ENCODE measurements at places on chromosomes 2 and 18.
A peak's percentile ranks its signal among the peaks of the same experiment; 100 is the strongest.

DNA sequence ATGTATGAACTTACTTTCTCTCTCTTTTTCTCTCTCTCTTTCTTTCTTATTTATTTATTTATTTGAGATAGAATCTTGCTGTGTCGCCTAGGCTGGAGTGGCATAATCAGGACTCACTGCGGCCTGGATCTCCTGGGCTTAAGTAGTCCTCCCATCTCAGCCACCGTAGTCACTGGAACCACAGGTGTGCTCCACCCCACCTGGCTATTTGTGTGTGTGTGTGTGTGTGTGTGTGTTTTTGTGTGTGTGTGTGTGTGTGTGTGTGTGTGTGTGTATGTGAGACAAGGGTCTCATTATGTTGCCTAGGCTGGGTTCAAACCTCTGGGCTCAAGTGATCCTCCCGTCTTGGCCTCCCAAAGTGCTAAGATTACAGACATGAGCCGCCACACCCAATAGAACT lies 64.3 kb downstream of the KIAA1328 start:
- DNase-seq, result no peak

DNA sequence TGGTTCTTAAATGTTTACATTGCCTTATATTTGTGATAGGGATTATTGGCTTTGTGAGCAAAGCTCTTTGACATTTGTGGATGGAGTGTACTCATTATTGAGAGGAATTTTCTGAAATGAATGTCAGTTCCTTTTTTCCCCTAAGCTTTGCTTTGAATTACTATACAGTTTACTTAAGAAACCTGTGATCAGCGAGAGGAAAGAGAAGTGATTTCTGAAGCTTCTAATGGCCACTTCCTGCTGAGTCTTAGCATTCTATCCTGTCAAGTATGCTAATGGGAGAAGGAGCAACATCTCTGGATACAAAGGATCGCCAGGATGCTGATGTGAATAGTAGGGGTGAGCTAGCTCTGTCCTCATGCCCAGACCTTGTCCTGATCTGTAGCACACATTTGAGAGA lies 47.8 kb upstream of the MGAT5 start:
- DNase-seq, result no peak

GRCh38 chr18:28657961-28658360 lies 481.0 kb upstream of the CDH2 start:
- DNase-seq, result no peak

DNA sequence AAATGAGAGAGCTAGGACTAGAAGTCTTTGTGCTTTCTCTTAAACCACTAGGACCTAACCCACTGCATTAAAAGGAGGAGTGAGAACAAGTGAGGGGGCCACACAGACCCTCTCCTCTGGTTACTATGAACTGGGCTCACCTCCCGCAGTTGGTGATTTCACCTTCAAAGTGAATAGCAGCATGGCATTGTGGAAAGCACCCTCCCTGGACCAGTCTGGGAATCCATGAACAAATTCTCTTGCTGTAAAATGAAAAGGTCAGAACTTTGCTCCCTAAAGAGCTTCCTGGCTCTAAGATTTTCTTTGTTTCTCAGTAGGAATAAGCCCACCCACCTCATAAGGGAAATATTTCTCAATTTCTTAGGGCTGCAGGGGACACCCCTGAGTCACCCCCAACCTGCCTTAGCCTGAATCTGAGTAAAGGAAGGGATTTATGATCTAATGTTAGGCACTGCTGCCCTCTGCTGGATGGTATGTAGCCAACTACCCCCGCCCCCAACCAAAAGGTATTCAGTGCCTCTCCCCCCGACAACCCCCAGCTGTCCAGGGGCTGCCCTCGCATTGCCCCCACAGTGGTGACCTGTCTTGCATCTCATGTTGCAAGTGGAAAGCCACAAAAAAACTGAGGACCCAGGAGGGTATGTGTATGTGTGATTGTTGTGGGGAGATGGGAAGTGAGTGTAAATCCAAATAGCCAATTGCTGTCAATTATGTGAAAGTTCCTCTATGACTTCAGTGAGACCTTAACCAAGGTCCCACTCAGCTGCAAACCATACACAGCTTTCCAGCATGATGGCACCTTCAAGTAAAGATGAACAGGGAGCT lies 230.9 kb upstream of the SLC14A2 start:
- DNase-seq, result peak; percentile 68

DNA sequence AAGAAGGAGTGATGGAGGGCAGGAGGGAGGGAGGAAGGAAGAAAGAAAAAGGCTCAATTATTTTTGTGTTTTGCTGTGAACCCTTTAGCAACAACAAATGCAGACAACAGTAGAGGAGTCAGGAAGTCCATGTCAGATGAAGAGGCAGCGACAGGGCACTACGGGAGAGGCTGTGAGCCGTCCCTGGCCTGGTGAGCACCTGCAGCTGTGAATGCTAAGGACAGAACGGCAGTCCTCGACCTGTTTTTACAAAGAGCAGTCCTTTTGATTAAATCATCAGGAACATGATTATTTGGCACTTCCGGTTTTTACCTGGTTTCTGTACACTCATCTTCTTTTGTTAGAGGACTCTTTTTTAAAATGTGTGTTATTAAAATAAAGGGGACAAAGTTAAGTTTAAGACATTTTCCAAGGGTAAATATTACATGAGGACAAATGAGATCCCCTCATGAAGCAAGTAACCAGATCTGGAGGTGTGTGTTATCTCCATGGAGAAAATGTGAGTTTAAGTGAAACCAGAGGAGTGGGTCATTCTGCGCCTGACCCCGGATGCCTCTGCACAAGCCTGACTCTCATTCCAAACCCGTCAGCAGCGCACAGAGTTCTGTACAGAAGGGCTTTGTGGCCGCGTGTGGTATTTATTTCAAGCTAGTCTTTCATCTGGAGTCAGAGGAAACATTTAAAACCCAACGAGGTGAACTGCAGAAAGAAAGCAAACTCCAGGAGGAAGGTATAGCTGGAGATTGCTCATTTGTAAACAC lies 492.5 kb downstream of the SOX11 start:
- no peak for DNase-seq

DNA sequence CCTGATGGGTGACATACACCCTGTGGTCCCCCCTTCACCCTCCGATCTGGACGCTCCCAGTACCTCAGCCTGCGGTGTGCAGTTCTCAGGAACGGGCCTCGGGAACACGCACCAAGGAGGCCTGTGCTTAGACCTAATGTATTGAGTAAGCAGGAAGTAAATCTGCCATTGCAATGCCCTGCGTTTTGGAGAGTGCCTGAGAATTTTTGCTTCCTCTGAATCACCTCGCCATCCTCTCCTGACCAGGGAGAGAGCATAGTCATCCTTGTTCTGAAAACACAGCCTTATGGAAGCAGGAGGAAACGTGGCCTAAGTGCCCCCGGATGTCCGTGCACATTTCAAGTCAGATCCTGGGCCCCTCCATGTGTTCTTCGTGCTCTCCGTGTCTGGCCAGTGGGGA lies 272.2 kb downstream of the NDUFA10 start:
- DNase-seq, result no peak

DNA sequence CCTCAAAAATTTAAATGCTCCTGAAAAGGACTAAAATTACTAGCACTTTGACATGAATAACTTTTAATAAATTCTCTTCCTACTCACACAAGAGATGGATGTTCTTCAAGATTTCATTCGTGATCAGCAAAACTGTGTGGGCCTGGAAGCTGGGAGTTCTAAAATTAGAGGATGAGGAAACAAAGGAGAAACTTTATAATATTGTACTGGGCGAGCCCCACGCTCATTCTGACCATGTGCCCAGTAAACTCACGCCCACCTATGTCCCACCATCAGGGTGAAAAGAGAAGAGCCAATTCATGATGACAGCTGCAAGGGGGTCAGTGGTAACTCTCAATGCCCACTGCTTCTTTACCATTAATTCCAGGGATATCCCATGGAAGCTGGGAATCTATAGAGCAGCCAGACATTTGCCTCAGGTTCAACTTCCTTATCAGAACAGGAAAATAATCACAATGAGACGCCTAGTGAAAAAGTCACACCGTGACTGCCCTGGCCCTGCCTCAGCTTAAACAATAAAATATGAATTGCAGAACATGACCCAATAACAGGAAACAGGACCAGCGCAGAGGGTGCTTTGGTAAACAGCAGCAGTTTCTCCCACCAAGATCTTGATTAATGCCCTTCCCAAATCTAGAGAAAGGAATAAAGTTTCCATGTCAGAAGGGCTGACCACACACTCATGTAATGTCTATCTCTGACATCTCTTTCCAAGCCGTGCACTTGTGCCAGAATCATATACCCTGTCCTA lies 438.6 kb downstream of the TXNL1 start:
- no peak for DNase-seq

GRCh38 chr2:46383113-46383395 lies 85.8 kb downstream of the EPAS1 start:
- DNase-seq, result no peak

DNA sequence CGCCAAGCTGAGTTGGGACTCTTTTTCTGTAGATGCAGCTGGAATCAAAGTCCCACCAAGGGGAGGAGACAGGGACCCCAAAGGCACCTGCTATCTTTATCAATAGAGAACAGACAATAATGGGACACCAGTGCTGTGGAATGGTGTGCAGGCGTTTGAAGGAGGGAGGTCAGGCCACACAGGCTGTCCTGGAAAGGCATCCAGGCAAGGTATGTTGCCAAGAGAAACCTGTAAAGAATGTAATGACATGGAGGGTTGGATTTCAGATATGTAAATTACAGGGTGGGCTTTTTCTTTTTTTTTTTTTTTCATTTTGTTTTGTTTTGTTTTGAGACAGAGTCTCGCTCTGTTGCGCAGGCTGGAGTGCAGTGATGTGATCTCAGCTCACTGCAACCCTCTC lies 9.7 kb upstream of the NMUR1 start:
- no peak for DNase-seq
